Stomach (tissue), 19 donors: ENCODE measurements at places on chromosomes 1 and 21. TPM values are rescaled to one million over a fixed set of nuclear protein-coding genes. Genes with fewer than 3 reads are reported as not detected.

The PROK1 gene
- total RNA-seq, result not detected

The CYP4X1 gene
- total RNA-seq, result 0.29 TPM

The KRTAP19-1 gene
- not detected for total RNA-seq

The MAP3K7CL gene
- total RNA-seq, result 0.58 TPM

DNA sequence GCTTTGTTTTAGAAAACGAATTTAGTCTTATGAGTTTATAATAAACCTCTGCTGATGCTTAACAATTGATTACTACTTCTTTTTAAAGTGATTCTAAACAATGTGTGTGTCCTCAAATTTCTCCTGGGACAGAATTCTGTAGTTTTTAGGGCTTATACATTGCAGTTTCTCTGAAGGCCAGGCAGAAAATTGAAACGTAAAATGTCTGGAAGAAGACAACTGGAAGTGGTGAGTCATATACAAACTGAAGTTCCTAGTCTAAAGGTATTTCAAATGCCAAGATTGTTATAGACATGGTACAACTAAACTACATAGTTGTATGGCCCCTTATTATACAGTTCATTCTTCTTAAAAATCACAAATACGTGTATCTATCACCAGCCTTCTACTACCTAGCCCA, 30.5 kb upstream of the RC3H1 start:
- no peak for DNase-seq
- H3K27ac ChIP-seq, result no peak overlapping the region
- H3K4me3 ChIP-seq, result no peak overlapping the region
- H3K36me3 ChIP-seq, result no peaks in the 10 kb centered on the region
- H3K27me3 ChIP-seq, result no peaks in the 10 kb centered on the region

DNA sequence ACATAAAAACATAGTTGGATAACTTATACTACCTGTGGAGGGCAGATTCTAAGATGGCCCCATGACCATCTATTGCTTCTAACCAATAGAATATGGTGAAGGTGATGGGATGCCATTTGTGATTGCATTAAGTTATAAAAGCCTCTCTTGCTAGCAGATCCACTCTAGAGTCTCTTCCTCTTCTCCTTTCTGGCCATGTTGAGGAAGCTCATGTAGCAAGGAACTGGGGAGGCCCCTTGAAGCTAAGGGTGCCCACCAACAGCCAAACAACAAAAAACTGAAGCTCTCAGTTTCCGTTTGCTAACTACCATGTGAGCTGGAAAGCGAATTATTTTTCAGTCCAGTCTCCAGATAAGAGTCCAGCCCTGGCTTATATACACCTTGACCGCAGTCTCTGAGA, 16.0 kb upstream of the AGO1 start:
- H3K4me3 ChIP-seq, result no peak overlapping the region
- H3K36me3 ChIP-seq, result no peaks in the 10 kb centered on the region
- DNase-seq, result no peak
- no peaks in the 10 kb centered on the region for H3K27me3 ChIP-seq
- H3K27ac ChIP-seq, result no peak overlapping the region

- H3K27ac ChIP-seq, result no peak overlapping the region
- no peaks in the 10 kb centered on the region for H3K36me3 ChIP-seq
- no peak overlapping the region for H3K4me3 ChIP-seq
- DNase-seq, result no peak
- H3K27me3 ChIP-seq, result no peaks in the 10 kb centered on the region
- peaks cover 50% of the 10 kb centered on the region for H3K4me1 ChIP-seq
Observed at GRCh38 chr1:91819038-91819788, 66.7 kb downstream of the TGFBR3 start.

- peak; percentile 87 for DNase-seq
- H3K4me1 ChIP-seq, result peaks cover 13% of the 10 kb centered on the region
- peak within 1 kb of the TSS; percentile 56 for H3K4me3 ChIP-seq
Observed at GRCh38 chr1:13583595-13583965, at the start of gene PDPN. Gene PDPN (plus strand): TSS chr1:13583832. CDS start chr1:13584034, 202 bp downstream.

- no peaks in the 10 kb centered on the region for H3K4me1 ChIP-seq
- no peak overlapping the region for H3K27ac ChIP-seq
- DNase-seq, result no peak
- H3K4me3 ChIP-seq, result no peak overlapping the region
- H3K36me3 ChIP-seq, result peaks cover 8% of the 10 kb centered on the region
Observed at GRCh38 chr1:214664651-214665433, 61.8 kb downstream of the CENPF start.

- peaks cover 49% of the 10 kb centered on the region for H3K36me3 ChIP-seq
- DNase-seq, result no peak
- H3K27ac ChIP-seq, result no peak overlapping the region
- H3K4me1 ChIP-seq, result peaks cover 53% of the 10 kb centered on the region
- H3K27me3 ChIP-seq, result no peaks in the 10 kb centered on the region
Observed at GRCh38 chr1:66945316-66945715, 20.5 kb downstream of the MIER1 start.

DNA sequence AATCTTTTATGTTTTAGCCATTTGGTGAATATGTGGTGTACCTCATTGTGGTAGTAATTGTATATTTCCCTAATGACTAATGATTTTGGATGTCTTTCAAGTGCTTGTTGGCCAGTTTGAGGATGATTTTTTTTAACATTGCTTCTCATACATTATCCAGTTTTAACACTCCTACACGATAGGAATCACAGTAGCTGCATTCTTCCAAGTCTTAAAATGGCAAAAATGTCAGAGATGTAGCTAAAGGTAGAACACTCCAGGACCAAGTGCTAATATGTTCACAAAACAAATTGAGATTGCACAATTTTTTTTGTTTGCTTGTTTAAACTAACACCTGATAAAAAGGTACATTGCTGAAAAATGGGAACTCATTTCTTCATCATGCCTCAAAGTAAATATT, 11.7 kb downstream of the USP25 start:
- H3K27ac ChIP-seq, result no peak overlapping the region
- no peak for DNase-seq
- H3K4me3 ChIP-seq, result no peak overlapping the region
- H3K27me3 ChIP-seq, result no peaks in the 10 kb centered on the region

- no peak overlapping the region for H3K4me3 ChIP-seq
- H3K4me1 ChIP-seq, result no peaks in the 10 kb centered on the region
- H3K27ac ChIP-seq, result no peak overlapping the region
- H3K36me3 ChIP-seq, result no peaks in the 10 kb centered on the region
- no peaks in the 10 kb centered on the region for H3K27me3 ChIP-seq
Observed at GRCh38 chr1:238649200-238649599, 737.2 kb upstream of the CHRM3 start.

DNA sequence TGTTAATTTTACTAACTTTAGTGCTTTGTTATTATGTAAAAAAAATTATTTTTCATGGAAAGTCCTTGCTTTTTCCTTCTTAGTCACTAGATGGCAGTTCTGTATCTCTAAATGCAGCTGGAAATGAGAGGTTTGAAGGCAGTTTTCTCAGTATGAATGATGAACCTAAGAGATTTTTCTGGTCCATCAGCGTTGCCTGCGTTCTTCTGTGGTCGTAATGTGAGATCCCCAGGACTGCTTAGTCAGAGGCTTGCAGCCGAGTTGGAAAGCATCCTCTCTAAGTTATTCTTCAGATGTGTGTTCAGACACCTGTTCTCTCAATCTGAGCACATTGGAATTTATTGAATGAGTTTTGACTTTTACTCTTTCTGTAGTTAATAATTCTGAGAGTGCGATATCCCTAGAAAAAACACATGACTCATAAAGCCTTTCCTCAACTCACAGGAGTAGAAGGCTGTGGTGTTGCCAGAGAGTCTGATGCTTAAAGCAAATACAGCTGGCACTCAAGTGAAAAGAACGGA, 99.3 kb downstream of the FMN2 start:
- no peak overlapping the region for H3K27ac ChIP-seq
- no peak overlapping the region for H3K4me3 ChIP-seq
- H3K36me3 ChIP-seq, result no peaks in the 10 kb centered on the region
- peak; percentile 77 for DNase-seq
- no peaks in the 10 kb centered on the region for H3K27me3 ChIP-seq

GRCh38 chr1:88803444-88803843, 87.9 kb downstream of the GTF2B start:
- H3K4me3 ChIP-seq, result no peak overlapping the region
- no peak overlapping the region for H3K27ac ChIP-seq
- no peaks in the 10 kb centered on the region for H3K27me3 ChIP-seq
- no peak for DNase-seq
- peaks cover 86% of the 10 kb centered on the region for H3K36me3 ChIP-seq
- no peaks in the 10 kb centered on the region for H3K4me1 ChIP-seq

GRCh38 chr1:203564024-203564423, 62.6 kb upstream of the ATP2B4 start:
- no peak overlapping the region for H3K4me3 ChIP-seq
- peaks cover 6% of the 10 kb centered on the region for H3K4me1 ChIP-seq
- no peak overlapping the region for H3K27ac ChIP-seq
- H3K27me3 ChIP-seq, result no peaks in the 10 kb centered on the region

DNA sequence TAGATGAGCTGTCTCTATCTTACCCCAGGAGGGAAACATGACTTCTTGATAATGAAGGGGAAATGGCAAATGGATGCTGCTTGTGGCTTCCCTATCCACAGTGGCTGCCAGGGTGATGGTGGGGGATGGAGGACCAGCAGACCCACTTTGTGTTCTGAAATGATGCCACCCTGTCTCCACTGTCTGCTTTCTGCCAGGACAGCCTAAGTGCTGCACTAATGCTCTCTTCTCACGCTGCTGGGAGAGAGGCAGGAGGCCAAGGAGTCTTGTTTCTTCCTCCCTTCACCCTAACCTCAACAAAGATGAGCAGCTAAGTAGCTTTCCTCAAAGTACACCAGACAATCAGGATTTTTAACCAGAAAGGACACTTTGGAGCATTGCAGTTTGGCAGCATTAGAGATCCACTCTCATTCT, 36.6 kb downstream of the XCL1 start:
- DNase-seq, result no peak
- H3K27ac ChIP-seq, result peak overlapping the region; percentile 15
- H3K4me1 ChIP-seq, result peaks cover 32% of the 10 kb centered on the region
- no peaks in the 10 kb centered on the region for H3K36me3 ChIP-seq
- H3K4me3 ChIP-seq, result no peak overlapping the region

DNA sequence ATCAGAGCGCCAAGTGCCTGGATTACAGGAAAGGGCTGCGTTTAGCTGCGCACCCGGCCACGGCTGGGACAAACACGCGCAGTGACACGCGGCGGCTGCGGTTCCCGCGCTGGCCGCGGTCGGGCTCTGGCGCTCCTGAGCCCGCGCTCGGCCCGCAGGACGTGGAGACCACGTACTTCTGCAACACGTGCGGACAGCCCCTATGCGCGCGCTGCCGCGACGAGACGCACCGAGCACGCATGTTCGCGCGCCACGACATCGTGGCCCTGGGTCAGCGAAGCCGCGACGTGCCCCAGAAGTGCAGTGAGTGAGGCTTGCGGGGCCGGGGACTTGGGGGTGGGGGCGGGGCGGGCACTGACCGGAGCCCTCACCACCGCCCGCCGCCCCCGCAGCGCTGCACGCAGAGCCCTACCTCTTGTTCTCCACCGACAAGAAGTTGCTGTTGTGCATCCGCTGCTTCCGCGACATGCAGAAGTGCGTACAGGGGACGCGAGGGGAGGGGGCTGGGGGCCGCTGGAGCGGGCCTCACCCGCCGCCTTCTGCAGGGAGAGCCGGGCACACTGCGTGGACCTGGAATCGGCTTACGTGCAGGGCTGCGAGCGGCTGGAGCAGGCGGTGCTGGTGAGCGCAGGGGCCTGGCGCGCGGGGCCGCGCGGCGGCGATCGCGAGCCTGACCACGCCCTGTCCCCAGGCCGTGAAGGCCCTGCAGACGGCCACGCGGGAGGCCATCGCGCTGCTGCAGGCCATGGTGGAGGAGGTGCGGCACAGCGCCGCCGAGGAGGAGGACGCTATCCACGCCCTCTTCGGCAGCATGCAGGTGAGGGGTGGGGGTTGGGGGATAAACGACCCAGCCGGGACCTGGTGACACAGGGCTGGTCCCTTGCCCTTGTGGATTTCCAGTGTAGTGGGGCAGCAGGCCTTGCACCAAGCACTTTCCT, 3.1 kb downstream of the RNF207 start:
- H3K36me3 ChIP-seq, result peaks cover 28% of the 10 kb centered on the region
- H3K4me1 ChIP-seq, result peaks cover 52% of the 10 kb centered on the region
- H3K27ac ChIP-seq, result peak overlapping the region; percentile 8
- peak; percentile 84 for DNase-seq

DNA sequence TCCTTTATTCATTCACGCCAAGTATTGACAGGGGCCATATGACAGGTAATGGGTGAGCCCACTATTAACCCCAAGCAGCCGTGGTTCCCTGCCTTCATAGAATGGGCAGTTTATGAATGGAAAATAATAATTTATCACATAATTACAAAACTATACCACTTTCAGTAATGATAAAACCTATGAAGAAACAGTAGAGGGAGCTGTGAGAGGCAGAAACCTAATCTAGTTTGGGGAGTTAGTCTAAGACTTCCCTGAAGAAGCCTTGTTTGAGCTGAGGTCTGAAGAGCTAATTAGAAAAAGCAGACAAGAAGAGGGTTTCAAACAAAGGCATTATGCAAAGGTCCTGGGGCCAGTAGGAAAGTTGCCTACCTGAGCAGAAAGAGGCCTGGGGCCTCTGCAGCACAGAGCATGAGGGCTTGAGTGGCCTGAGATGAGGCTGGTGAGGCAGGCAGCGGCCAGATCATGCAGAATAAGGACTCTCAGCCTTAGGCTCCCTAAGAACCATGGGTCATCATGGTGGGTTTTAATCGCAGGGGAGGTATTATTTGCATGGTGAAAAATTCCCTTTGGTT, 142.8 kb downstream of the ATG4C start:
- no peak overlapping the region for H3K27ac ChIP-seq
- no peaks in the 10 kb centered on the region for H3K4me1 ChIP-seq
- H3K4me3 ChIP-seq, result no peak overlapping the region
- no peak for DNase-seq
- no peaks in the 10 kb centered on the region for H3K27me3 ChIP-seq

DNA sequence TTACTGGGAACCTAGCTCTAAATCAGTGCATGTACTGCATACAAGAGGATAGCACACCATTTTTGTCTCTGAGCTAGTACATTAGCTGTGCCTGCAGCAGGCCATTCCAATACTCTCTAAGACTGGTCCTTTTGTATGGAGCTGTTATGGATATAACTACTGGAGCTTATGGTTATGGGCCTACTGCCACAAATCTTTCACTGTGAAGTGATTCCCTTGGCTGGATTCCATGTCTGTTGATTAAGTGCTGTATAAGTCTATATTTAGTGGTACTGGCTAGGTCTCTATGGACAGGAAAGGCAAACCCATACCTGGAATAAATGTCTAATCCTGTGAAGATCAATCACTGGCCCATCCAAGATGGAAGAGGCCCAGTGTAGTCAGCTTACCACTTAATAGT, 12.0 kb downstream of the ZFYVE9 start:
- H3K4me3 ChIP-seq, result no peak overlapping the region
- H3K4me1 ChIP-seq, result no peaks in the 10 kb centered on the region
- no peaks in the 10 kb centered on the region for H3K36me3 ChIP-seq

- H3K27ac ChIP-seq, result no peak overlapping the region
- no peaks in the 10 kb centered on the region for H3K27me3 ChIP-seq
- DNase-seq, result no peak
- H3K4me3 ChIP-seq, result no peak overlapping the region
Observed at GRCh38 chr1:79388694-79389361, 382.3 kb upstream of the ADGRL4 start.

DNA sequence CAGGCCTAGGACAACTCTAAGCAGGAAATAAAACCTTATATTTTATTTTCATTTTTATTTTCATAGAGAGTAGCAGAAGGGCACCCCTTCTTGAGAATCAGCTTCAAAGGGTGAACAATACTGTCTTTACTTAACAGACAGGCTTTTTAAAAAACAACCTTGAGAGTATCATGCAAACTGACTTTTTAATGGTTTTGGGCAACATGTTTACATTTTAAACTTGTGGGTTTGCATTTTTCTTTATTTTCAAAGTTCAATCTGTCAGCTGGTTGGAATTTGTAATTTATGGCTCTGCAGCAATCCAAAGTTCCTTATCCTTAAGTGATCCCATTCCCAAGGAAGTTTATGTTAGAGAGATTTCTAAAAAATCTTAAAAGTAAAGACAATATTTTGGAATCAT, 392.3 kb upstream of the ADAMTS5 start:
- no peaks in the 10 kb centered on the region for H3K4me1 ChIP-seq
- DNase-seq, result no peak
- H3K27ac ChIP-seq, result no peak overlapping the region
- H3K27me3 ChIP-seq, result no peaks in the 10 kb centered on the region
- no peaks in the 10 kb centered on the region for H3K36me3 ChIP-seq
